ENCODE measurements at places on chromosomes 13 and 19.

GRCh38 chr19:7720351-7720750, 11.6 kb downstream of the CLEC4G start:
- DNase-seq: no peak

DNA sequence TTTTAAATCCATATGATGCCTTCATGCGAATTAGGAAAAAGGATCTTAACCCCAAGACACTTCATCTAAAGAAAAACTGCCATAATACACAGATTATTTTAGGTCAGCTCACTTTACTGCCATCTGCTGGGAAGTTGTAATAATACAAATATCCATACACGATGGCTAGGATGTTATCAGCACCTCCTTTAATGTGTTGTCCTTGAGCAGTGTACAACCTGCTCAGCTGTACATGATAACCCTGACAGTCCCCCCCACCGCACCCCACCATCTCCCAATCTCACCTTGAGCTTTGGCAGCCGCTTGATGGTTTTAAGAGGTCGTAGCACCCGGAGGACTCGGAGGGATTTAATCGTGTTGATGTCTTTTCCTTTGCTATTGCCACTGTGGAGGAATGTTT, 112.2 kb downstream of the IER2 start:
- DNase-seq: peak; percentile 48

GRCh38 chr13:110700641-110701040, 5.3 kb downstream of the CARS2 start:
- DNase-seq: no peak

GRCh38 chr19:14470031-14470876, 4.9 kb downstream of the PTGER1 start:
- no peak for DNase-seq

GRCh38 chr19:32387701-32388392, 17.7 kb upstream of the DPY19L3 start:
- no peak for DNase-seq

DNA sequence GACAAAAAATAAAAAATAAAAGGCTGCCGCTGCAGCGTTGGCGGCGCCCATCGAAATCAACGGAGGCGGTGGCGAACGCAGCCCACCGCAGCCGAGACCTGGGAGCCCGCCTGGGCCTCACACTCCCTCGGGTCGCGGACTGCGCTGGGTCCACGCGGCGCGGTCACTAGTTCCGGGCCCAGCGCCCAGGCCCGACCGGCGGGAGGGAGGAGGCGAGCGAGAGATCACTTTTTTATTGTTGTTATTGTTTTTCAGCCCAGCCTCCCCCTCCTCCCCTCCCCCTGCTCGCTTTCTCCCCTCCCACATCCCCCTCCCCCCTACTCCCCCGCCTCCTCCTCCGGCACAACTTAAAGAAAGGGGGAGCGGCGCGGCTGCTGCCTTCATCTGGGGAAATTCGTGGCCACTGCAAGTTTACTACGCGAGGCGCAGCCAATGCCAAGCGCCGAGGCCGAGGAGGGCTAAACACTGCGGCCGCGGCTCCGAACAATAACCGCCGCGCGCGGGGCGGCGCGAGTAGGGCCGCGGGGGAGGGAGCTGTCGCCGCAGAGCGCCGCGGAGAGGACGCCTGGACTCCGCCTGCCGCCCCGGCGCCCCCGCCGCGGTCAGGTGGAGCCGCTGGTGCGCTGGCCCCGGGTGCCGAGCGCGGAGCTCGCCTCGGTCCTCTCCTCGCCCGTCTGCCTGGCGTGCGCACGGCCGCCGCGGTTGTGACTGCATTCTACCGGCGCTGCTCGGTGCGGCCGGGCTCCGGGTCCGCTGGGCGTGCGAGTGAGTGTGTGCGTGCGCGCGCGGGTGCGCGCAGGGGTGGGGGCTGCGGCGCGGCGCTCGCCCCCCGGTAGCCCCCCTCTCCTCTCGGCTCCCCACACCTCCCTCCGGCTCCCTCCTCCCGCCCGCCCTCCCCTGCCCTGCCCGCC, 505 bp upstream of the ZIC2 start:
- DNase-seq: peak; percentile 74

DNA sequence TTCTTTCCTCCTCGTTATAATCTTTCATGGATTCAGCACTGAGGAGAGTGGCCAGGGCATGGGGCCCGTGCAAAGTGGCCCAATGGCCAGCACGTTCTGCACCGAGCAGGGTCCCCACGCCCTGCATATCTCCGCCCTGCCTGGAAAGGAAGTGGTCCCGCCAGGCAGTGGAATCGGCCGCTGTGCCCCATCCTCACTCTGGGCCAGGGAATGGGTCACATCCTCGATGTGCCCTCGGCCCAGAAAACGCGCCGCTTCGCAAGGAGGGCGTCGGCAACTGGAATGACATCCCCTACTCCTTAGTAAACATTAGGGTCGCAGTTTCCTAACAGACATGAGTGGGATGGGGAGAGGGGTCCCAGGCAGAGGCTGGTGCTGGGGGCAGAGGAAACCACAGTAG, 90.7 kb downstream of the ZNF254 start:
- DNase-seq: no peak

- DNase-seq: no peak
These were observed 1.1 kb downstream of the ZNF566 start for GRCh38 chr19:36488118-36488845.

GRCh38 chr13:48858122-48858902, 117.4 kb upstream of the FNDC3A start:
- DNase-seq: no peak

- DNase-seq: no peak
These were observed 518 bp upstream of the PLPP2 start for GRCh38 chr19:291561-292280.

DNA sequence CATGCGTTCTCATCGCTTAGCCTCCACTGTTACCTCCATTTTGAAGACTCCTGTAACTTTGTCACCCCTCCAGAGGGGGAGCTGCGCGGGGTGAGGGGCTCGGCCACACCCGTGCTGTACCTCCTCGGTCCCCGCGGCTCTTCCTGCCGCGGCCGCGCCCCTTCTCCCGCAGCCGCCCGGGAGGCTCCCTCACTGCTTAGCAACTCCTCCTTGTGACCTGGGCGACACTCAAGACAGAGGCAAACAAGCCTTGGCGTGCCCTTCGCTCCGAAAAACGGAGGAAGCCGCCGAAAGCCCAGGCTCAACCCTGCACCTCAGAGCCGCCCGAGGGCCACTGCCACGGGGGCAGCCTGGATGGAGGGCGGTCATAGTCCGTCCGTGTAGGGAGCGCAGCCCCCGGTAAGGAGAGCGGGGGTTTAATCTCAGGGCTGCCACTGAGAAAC, 494.3 kb downstream of the FOXO1 start:
- no peak for DNase-seq

GRCh38 chr13:51590971-51591627, 6.8 kb downstream of the WDFY2 start:
- no peak for DNase-seq

GRCh38 chr13:50584856-50585580, 258.5 kb downstream of the DLEU7 start:
- DNase-seq: no peak

GRCh38 chr13:40159736-40160135, 504.3 kb downstream of the COG6 start:
- no peak for DNase-seq

GRCh38 chr19:56969156-56969555, 128.6 kb upstream of the PEG3 start:
- DNase-seq: no peak

DNA sequence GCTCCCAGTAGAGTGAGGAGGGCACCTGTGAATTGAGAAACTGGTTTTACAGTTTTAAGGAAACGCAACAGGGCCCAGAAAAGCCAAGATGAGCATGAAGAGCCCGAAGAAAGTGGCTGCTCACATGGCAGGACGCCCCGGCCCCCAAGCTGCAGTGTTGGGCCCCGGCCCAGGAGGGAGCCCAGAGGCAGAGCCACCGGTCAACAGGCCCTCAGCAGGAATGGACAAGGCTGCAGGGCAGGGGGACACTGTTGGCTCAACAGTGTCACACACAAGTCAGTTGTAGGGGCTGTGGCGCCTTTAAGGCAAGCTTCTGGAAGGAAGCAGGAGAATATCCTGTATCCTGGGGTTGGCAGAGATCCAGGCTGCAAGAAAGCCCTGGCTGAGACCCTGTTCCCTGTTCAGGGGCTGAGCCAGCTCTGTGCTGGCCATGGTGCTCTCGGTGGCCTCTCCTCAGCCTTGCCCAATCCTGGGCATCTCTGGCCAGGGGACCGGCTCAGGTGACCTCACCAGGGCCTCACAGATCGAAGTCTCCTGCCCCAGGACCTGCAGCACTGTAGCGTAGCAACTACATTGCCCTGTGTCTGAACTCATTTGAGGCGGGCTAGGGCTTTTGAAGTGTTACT, 28.0 kb downstream of the UPF1 start:
- DNase-seq: no peak

DNA sequence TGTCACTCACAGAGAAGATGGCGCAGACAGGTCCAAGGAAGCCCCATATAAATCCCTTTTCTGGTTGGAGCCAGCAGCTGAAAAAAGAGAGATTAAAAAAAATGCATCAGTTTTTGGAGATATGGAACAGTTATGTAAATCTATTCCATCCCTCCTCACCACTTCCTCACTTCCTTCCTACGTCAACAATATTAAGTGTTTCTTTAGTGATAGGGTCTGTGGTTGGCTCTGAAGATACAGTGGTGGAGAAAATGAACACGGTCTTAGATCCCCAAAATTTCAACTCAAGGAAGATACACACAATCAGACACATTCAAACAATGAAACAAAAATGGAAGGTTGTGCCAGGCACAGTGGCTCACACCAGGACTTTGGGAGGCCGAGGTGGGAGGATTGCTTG, 31.5 kb downstream of the ADGRE2 start:
- DNase-seq: no peak

- peak; percentile 74 for DNase-seq
These were observed 5.1 kb downstream of the JUNB start for GRCh38 chr19:12796146-12797071.

- no peak for DNase-seq
These were observed 292.6 kb downstream of the ENOX1 start for GRCh38 chr13:43494206-43494605.

GRCh38 chr13:51769455-51770127, 34.4 kb downstream of the DHRS12 start:
- DNase-seq: no peak

DNA sequence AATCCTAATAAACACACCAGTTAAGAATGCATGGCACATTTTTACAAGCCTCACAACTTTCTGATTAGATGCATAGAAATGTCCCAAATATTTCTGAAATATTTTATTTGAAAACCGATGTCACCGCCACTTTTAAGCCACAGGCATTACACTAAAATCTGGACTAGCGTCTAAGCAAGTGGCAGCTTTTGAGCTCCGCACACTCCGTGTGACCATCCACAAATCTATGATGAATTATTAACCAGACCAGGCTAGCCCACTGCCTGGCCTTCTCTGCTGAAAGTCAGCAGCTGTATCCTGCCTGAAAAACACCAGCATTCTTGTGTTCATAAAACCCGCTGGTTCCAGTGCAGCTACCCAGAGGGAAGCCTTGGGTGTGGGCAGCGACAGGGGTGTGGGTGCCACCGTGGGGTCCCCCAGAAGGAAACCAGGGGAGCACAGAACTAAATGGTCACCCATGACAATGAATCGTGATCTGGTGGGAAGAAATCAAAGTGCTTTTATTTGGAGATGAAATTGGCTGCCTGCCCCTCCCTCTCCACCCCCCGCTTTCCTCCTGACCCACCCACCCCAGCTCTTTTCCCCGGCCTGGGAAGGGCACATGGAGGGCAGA, 13.8 kb downstream of the RASA3 start:
- no peak for DNase-seq

DNA sequence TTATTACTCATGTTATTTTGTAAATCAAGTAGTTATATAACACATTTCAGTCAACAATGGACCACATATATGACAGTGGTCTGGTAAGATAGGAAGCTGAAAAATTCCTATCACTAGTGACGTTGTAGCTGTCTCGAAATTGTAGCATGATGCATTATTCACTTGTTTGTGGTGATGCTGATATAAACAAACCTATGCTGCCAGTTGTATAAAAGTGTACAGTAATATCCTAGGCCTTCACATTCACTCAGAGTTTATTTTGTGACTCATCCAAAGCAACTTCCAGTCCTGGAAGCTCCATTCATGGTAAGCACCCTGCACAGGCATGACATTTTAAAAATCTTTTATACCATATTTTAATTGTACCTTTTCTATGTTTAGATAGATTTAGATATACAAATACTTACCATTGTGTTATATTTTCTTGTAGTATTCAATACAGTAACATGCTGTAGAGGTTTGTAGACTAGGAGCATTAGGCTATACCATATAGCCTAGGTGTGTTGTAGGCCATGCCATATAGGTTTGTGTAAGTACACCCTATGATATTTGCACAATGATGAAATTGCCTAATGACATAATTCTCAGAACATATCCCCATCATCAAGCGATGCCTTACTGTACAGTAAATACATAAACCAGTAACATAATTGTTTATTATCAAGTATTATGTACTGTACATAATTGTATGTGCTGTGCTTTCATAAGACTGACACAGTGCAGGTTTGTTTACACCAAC, 49.3 kb downstream of the IFT88 start:
- no peak for DNase-seq

DNA sequence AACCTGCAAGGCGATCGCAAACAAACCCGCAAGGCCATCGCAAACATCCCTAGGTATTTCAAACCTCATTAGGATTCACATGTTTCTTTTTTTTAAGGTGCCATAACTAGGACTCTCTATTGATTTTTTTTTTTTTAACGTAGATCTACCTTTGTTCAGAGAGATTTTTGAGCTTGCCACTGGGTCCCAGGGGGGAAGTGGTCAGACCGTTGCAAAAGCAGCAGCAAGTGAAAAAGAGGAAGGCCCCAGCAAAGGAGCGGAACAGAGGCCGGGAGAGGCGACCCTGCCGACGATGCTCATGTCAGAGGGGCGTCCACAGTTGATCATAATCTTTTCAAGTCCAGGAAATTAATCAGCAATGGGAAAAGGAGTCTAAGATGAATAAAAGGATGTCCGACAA, 32.7 kb upstream of the FLT1 start:
- DNase-seq: no peak

- DNase-seq: no peak
These were observed 16.5 kb upstream of the PPP5C start for GRCh38 chr19:46330319-46330918.

- no peak for DNase-seq
These were observed 450 bp downstream of the NDUFA11 start for GRCh38 chr19:5903056-5903623.

DNA sequence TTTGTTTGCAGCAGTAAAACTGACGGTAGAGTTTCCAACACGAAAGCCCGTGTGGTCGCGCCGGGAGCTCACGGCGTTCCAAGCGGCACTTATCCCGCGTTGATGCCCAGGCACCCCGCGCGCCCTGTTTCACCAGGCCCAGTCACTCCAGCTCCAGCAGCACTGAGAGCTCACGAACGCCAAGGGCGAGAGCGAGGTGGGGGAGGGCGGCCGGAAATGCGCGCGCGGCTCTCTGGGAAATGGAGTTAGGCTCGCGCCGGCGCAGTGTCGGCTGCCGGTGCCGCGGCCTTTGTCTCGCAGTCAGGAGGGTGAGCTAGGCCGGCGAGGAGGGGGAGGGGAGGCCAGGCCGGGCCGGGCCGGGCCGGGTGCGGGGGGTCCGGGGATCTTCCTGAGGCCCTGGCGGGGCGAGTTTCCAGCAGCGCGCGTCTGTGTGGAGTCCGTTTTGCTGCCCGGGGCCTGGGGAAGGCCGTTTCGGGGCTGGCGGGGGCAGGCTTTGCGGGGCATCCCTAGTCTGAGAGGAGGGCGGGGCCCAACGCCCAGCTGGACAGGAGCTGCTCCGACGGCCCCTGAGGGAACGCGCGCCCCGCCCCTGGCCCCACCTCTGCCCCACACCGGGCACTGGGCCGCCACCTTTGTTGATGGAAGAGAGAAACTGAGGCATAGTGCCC, at the start of gene ZNF135:
Gene ZNF135 (plus strand): TSS at position 280 of the 668 bp plus-strand sequence. CDS start 721 bp downstream, outside the sequence.
- peak; percentile 85 for DNase-seq
